ENCODE measurements at places on chromosomes 11 and 22. TPM values are rescaled to one million over a fixed set of nuclear protein-coding genes. Genes with fewer than 3 reads are reported as not detected.

Gene POU2AF1
- not detected for total RNA-seq

Gene CD3D
- not detected for total RNA-seq

Gene RTN4RL2
- under 0.01 TPM for total RNA-seq

Gene HORMAD2
- not detected for total RNA-seq

Gene MS4A2
- total RNA-seq, result not detected

Gene C11orf24
- total RNA-seq, result 68.5 TPM

Gene C11orf91
- not detected for total RNA-seq

Gene OR6T1
- not detected for total RNA-seq

Gene PLA2G6
- 8.4 TPM for total RNA-seq
